ENCODE measurements at places on chromosomes 4 and X.

DNA sequence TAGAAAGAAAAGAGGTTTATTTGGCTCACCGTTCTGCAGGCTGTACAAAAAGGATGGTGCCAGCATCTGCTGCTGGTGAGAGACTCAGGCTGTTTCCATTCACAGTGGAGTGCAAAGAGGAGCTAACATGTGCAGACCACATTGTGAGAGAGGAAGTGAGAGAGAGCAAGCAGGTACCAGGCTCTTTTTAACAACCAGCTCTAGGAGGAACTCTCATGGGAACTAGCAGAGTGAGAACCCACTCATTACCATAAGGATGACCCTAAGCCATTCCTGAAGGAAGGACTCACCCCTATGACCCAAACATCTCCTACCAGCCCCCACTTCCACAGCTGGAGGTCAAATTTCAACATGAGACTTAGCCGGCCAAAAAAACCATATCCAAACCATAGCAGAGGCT is 158.6 kb upstream of the ADGRL3 start:
- DNase-seq, result no peak

DNA sequence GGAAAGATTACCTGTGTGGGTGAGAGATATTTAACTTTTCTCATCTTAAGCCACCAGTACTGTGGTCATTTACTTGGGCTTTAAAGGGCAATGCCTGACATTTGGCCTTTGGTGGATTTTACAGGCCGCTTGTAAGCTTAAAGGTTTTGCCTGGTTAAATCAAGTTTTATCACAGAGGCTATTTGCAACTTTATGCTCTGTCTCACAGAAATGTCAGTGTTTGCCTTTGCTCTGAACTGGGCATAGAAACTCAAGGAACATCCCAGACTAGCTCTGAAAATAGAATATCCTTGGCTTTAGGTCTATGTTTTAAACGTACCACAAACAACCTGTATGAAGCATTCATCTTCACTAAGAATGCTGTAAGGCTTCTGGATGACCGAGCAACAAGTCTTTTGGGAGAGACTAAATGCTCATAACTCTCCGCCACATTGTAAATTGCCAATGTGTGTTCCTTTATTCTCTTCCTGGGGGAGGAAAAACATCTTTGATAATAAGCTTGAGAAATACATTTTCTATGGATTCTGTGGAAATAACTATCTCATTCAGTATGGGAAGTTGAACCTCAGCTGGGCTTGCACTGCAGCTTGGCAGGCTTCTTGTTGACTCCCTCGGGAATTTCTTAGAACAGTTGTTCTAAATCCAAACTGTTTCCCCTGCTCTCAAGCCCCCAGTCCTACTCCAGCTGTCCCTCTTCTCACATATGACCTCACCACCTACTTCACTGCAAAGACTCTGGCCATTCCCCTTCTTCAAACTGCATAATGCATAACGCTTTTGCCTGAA is 105.8 kb upstream of the WDR44 start:
- no peak for DNase-seq

DNA sequence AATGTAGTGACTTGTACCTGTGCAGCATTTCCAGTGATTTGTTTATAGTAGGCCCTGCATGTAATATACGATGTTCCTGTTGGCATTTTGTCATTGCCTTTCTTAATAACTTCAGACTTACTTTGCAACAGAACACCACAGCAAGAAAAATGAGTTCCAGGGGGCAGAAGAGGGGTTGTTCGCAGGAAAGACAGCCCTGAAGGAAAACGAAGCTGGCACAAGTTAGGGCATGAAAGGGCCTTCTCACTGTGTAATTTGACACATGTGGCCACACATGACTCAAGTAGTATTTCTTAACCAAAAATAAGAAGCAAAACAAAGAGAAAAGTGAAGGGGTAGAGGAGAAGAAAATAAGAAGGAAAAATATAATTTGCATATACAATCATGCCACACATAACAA is 265.8 kb upstream of the SMIM31 start:
- no peak for DNase-seq

GRCh38 chrX:9878146-9878820 is 88.9 kb upstream of the CLDN34 start:
- DNase-seq, result no peak

DNA sequence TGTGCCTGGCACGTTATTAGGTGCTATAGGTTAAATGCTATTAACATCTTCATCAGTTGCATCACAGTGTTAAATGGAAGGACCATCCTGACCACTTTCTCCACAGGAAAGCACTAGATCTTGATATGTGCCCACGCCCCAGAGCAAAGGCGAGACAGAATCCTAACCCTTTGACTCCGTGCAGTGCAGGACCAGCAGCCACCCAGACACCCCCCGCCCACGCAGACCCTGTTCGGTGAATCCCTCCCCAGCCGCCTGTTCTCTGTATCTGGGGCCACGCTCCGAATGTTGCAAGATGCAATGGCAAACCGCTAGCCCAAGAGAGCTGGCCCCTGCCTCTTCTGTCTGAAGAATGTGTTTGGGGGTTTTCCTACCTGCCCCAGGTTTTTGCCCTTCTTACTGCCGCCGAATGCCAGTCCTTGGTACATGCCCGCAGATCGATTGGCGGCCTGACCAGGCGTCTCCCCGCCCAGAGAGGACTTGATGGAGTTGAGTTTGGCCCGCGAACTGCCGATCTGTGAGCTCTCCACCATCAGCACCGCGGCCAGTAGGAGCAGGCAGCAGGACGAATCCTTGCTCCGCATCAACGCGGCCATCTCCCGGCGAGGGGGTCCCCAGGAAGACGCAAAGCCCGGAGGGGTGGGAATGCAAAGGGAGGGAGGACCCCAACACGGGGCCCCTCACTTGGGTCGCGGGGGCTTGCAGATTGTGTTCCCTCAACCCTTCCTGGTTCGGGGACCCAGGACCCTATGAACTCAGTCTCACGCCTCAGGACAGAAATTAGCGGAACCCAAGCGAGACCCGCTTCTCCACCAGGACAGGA is 906 bp downstream of the DKK2 start:
- DNase-seq, result no peak

DNA sequence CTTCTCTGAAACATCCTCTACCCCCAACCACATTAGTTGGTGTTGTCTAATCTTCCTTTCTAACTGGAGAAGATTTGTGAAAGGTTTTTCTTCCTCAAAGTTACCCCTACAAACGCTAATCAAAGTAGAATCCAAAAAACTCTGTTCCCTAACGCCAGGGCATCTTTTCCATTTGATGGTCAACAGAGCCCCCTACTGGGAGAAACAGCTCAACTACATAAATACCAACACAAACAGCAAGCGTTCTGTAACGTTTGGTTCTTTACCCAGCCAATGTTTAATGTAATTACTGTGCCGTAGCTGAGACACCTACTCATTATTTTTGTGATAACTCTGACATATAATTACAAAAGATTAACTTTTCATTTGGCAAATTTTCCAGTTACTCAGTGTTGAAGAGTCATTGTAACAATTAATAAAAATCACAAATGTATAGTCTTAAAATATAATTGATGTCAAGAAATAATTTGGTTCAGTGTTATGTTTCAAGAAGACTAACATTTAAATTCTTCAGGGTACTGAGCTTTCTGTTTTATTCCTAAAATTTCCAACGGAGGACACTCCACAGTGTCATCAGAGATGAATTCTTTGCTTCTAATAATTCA is 94.9 kb upstream of the TBC1D9 start:
- no peak for DNase-seq

GRCh38 chr4:152784490-152785350 is 5.0 kb downstream of the ARFIP1 start:
- DNase-seq, result no peak

GRCh38 chrX:46547857-46548256 is 2.6 kb upstream of the ZNF674 start:
- DNase-seq, result no peak

- DNase-seq, result no peak
These were observed 96.7 kb upstream of the NKX1-1 start for GRCh38 chr4:1502976-1503375.

Measured in activated CD4-positive, alpha-beta T cell treated with anti-CD3 and anti-CD28 coated beads for 24 hours (primary cell).